ENCODE measurements at places on chromosomes 13 and 19. TPM values are rescaled to one million over a fixed set of nuclear protein-coding genes. Genes with fewer than 3 reads are reported as not detected.

ZNF714 gene
- total RNA-seq: 2.9 TPM

TNNI3 gene
- total RNA-seq: not detected

PRODH2 gene
- not detected for total RNA-seq

SIGLEC11 gene
- not detected for total RNA-seq

MEIOSIN gene
- not detected for total RNA-seq

PRPF31 gene
- total RNA-seq: 57.8 TPM

B3GLCT gene
- total RNA-seq: 13.9 TPM

COX7A1 gene
- 4.8 TPM for total RNA-seq

LRG1 gene
- 2.3 TPM for total RNA-seq

CEACAM3 gene
- not detected for total RNA-seq

GRCh38 chr13:24651718-24652345 is 28.4 kb upstream of the ATP12A start:
- DNase-seq: no peak

DNA sequence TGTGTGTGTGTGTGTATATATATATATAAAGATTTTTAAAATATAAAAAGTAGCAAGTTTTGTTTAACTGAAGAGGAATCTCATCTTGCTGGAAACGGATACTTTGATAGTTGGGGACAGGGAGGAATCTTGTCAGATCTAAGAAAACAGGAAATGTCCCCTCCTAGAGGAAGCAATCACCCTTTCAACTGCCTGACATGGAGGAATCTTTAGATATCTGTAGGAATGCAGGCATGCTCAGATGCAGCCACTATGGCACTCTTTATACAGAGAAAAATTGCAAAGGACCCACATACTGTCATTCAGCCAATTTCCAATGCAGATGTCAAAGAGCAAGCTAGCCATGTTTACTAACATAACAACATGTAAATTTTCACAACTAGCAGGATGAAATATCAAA is 38.8 kb downstream of the ZNF611 start:
- no peak for DNase-seq

DNA sequence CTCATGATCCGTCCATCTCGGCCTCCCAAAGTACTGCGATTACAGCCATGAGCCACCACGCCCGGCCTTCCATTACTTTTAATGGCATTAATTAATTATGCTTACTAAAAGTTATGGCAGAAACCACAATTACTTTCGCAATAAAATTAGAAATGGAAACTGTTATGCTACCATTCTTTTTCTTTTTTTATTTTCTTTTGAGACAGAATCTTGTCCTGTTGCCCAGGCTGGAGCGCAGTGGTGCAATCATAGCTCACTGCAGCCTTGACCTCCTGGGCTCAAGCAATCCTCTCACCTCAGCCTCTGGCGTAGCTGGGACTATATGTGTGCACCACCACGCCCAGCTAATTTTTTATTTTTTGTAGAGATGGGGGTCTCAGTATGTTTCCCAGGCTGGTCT is 4.6 kb upstream of the BST2 start:
- DNase-seq: no peak

GRCh38 chr13:97866346-97866745 is 87.1 kb upstream of the IPO5 start:
- DNase-seq: no peak

DNA sequence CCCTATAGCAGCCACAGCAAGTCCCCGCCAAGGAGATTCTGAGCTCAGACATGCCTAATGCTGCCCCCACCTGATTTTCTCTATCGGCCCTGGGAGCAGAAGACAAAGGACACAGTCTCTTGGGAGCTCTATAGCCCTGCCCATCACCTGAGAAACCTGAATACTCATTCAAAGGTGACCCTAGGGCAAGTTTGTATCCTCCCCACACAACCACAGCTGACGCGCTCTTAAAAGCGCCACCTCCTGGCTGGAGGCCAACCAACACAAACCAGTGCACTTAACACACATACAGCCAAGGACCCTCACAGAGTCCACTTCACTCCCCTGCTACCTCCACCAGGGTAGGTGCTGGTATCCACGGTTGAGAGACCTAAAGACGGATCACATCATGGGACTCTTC is 8.8 kb upstream of the IGFL4 start:
- no peak for DNase-seq

- no peak for DNase-seq
Measured at GRCh38 chr13:43751624-43752023, 35.1 kb downstream of the ENOX1 start.

DNA sequence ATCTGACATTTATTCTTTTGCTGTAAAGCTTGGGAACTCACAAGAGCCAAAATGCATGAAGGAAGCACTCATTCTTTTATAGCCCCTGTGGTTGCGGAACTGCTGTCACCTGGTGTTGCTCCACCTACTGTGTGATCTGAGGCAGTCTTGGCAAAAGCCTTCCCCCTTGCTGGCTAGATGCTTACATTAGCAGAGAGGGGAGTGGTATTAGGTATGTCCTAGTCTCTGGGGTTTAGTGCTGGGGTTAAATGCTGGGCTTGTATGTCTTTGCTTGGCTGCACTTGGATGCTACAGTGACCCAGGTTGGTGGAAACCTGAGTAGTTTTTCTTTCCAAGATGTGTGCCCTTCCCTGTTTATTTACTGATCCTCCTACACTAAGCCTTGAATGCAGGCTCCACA is 99.3 kb downstream of the WDFY2 start:
- no peak for DNase-seq

GRCh38 chr13:40175639-40176038 is 490.8 kb downstream of the FOXO1 start:
- DNase-seq: no peak

GRCh38 chr19:18433735-18434398 is 4.1 kb downstream of the ISYNA1 start:
- no peak for DNase-seq

DNA sequence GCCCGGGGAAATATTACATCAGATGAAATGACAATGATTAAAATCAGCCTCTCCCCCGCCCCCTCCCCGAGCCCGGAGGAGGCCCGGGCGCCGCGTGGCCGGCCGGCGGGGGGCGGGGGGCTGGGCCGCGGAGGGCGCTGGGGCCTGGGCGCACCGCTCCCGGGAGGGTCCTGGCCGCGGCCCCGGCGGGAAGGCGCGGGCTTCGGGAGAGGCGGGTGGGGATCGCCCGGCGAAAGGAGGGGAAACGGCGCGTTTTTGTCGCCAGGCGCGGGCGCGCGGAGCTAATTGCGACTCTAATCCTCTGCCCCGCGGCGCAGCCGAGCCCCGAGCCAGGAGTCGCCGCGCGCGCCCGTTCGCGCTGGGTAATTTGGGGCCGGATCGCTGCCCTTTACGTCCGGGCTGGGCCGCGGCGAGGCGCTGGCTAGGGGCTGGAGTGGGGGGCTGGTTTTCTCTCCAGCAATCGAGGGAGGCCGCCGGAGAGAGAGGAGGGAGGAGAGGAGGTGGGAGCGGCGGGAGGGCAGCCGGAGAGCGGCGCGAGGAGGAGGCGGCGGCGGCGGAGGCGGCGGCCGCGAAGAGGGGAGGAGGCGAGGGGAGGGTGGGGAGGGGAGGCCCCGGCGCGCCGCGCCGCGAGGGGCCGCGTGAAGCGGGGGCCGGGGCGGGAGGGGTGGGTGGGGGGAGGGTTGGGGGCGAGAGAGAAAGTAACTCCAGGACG is at the start of gene KCTD15:
Gene KCTD15, plus strand, starts transcription at position 707 of the 712 bp plus-strand sequence. CDS start 3,585 bp downstream, outside the sequence.
- DNase-seq: no peak

GRCh38 chr19:1115646-1116420 is 12.0 kb downstream of the GPX4 start:
- no peak for DNase-seq

- no peak for DNase-seq
Measured at GRCh38 chr13:38002606-38003005, 133.0 kb upstream of the TRPC4 start.

- no peak for DNase-seq
Measured at GRCh38 chr13:100944791-100945345, 270.3 kb upstream of the TMTC4 start.

DNA sequence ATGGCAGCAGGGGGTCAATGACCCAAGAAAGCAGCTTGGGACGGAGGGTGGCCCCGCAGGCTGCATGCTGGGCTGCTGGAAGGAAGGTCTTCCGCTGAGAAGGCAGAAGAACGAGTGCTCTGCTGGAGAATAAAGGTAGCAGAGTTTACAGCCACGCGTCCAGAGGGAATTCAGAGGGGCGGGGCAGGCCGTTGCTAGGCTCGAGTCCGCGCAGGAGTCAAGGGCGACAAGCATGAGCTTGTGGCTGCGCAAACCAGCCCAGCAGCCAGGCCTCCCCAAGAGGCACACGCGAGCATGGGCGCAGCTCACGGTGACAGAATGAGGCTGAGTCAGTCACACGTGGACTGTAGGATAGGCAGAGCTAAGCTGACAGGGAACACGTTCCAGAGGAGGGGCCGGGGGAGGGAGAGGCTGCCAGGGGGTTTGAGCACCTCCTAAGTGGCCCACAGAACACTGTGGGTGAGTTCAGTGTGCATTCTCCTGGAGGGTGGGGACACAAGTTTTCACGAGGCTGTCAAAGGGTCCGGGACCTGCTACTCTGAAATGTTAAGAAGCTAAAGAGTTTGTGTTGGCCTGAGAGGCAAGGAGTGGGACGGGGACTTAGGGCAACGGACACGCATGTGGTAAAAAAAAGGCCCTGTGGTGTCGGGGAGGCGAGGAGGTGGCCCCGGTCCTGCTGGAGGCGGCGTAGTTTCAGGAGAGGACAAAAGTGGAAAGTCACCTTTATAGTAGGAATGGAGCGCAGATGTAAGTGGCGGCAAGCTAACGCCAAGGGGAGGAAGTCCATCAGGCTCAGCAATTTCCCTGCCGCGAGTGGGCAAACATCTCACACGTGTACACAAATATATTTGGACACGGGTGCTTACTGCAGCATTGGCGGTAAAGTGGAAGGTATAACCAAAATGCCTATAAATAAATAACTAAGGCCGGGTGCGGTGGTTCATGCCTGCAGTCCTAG is 17.7 kb downstream of the RFX2 start:
- DNase-seq: no peak

GRCh38 chr13:113963376-113963775 is 10.5 kb downstream of the C13orf46 start:
- DNase-seq: no peak

- no peak for DNase-seq
Measured at GRCh38 chr13:33279414-33280278, 5.9 kb downstream of the STARD13 start.

GRCh38 chr13:109647053-109647452 is 139.3 kb downstream of the IRS2 start:
- DNase-seq: no peak

GRCh38 chr13:76903544-76904162 is 17.4 kb upstream of the KCTD12 start:
- no peak for DNase-seq
